GM23248 (cell line): ENCODE measurements at places on chromosomes 12 and 14. TPM values are rescaled to one million over a fixed set of nuclear protein-coding genes. Genes with fewer than 3 reads are reported as not detected.

MDM2 gene
- 71.4 and 80.4 TPM in 2 replicates for polyA plus RNA-seq

DNA sequence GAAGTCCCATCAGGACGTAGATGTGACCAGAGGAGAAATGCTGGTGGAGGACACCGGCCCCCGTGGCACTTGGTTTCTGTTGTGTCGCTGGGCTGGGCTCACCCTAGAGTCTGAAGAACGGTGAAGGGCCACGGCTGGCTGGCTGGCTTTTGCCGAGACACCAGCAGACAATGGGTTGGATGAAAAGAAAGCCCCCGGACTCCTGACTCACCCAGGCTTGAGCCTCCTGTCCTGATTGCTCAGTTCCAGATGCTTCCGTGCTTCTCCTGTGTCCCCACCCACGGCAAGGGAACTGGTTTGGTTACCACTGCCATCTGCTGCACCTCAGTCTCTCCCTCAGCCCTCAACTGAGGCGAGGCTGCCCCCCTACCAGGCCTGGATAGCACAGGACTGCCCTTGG is 10.4 kb upstream of the ENDOU start:
- peak; percentile 55 for DNase-seq

DNA sequence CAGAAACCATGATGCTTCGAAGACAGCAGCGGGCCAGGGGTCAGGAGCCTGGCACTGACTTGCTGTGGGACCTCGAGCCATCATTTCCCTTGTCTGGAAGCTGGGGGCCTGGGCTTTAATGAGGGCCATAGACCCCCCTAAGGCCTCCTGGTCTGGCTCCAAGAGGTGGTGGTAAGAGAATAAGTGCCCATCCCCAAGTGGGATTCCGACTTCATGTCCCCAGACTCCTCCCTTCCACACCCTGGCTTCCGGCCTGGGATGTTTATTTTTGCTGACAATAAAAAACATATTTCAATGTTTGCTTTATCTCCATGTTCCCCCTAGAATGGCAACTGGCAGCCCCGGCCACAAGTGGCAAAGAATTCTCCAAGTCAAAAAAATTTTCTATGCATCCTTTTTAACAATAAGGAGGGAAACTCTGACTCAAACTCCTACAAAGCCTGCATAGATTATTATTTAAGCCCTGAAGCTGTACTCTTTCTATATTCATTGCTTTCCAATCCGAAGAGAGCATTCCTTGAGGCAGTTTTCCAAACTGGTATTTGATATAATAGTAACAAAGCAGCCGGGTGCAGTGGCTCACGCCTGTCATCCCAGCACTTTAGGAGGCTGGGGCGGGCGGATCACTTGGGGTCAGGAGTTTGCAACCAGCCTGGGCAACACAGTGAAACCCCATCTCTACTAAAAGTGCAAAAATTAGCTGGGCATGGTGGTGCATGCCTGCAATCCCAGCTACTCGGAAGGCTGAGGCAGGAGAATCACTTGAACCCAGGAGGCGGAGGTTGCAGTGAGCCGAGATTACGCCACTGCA is 84.0 kb downstream of the ITPK1 start:
- DNase-seq: no peak

- peak; percentile 62 for DNase-seq
These were observed 83.4 kb downstream of the PDE3A start for GRCh38 chr12:20451761-20452160.

DNA sequence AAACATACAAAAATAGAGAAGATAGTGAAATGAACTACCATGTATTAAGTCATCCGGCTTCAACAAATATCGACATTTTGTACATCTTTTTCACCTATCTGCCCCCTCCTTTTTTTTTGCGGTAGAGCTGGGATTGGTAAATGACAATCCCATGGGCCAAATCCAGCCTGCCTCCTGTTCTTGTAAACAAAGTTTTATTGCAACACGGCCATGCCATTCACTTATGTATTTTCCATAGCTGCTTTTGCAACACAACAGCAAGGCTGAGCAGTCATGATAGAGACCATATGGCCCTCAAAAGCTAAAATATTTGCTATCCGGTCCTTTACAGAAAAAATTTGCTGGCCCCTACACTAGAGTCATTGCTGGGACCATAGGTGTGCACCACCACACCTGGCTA is 58.1 kb upstream of the PLEKHG3 start:
- DNase-seq: peak; percentile 69

DNA sequence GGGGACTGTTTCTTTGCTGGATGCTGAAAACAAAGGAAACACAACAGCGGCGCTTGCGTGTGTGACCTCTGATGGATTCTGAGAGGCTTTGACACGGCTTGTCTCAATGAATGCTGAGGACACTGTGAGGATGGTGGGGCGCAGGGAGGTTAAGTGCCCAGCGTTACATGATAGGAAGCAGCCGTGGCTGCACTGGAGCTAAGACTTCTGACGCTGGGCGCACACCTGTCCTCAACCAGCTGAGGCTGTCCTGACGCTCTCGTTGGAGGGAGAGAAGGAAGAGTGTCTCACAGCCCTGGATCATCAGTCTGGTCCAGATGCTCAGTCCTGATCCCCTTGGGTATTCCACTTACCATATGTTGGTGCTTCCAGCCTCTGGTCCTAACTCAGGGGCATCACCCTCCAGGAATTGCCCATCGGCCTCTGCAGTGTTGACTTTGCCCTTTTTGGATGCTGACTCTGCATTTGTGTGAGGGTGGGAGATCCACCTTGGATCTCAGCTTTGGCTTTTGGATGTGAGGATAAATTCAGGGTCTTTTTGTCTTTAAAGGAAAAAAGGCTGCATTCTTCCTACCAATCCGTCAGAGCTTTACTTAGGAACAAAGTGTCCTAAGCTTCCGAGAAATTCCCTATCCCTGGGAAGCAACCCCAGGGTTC is 125.2 kb downstream of the ZNF664 start:
- DNase-seq: no peak

DNA sequence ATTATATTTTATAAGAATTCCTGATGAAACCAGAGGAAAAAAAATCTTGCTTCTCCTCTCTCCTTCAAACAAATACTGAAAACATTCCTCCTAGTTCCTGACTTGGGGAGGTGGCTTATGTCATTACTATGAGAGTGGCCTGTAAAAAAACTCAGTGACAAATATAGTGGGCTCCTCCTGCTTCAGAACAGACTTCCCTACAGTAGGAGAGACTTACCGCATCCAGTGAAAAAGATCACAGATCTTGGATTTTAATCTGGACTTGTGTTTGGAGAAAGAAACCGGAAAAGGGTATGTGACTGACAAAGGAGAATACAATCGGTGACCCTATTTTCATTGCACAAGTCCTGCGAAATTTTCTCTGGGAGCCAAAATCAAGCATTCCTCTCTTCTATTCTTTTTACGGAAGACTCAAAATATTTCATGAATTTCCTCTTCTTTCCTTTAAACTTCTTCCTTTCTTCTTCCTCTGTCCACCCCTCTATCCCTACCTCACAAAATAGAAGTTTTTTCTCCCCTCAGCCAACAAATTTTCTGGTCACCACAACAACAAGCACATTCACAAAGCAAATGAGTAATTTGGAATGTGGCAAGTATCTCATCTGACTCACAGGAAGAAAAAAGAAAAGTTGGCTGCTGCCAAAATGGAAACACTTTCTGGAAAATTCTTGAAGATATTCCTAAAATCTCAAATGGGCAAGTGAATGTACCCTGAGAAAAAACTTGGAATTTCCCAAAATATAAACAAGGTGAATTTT is 185.1 kb upstream of the CDKN3 start:
- peak; percentile 93 for DNase-seq

KITLG gene
- polyA plus RNA-seq: 33.8 and 34.8 TPM in 2 replicates

CLEC4D gene
- not detected in 2 replicates for polyA plus RNA-seq

DNA sequence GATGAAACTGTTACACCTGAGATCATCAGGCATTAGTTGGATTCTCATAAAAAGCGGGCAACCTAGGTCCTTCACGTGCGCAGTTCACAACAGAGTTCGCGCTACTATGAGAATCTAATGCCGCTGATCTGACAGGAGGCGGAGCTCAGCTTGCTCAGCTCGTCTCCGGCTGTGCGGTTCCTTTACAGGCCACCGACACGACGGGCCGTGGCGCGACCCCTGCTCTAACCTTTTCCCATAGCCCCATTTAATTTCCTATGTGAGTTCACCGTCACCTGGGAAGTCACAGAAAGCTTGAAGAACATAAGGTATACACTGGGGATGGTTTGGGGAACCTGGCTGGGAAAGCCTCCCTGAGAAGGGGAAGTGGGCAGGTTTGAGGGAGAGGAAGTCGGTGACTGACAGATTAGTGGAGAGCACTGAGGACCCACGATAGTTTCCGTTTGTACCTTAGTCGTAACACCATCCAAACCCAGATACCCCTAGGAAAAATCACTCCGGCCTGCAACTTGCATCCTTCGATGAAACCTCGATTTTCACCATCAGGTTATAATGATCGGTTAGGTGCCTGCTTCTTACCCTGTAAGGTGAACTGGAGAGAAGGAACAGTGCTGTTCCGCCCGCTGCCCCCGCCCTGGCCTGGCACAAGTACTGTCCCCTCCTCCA is 2.8 kb upstream of the AAAS start:
- no peak for DNase-seq

PLEK2 gene
- 11.4 and 11.5 TPM in 2 replicates for polyA plus RNA-seq

PPM1H gene
- 0.03 and 0.13 TPM in 2 replicates for polyA plus RNA-seq

DIO3 gene
- not detected in 2 replicates for polyA plus RNA-seq

STYK1 gene
- polyA plus RNA-seq: 0.89 and 0.93 TPM in 2 replicates

GRCh38 chr12:646442-647384 is 16.5 kb downstream of the NINJ2 start:
- peak; percentile 82 for DNase-seq

GPR68 gene
- 5.1 and 5.7 TPM in 2 replicates for polyA plus RNA-seq

GRCh38 chr14:103385929-103386712 is 906 bp downstream of the MARK3 start:
- DNase-seq: peak; percentile 78

FOXN4 gene
- polyA plus RNA-seq: not detected in 2 replicates

KLHL33 gene
- 0.05 TPM in 1 of 2 replicates, not detected in the other for polyA plus RNA-seq
